ENCODE measurements at places on chromosomes 2 and 18. TPM values are rescaled to one million over a fixed set of nuclear protein-coding genes. Genes with fewer than 3 reads are reported as not detected.

DNA sequence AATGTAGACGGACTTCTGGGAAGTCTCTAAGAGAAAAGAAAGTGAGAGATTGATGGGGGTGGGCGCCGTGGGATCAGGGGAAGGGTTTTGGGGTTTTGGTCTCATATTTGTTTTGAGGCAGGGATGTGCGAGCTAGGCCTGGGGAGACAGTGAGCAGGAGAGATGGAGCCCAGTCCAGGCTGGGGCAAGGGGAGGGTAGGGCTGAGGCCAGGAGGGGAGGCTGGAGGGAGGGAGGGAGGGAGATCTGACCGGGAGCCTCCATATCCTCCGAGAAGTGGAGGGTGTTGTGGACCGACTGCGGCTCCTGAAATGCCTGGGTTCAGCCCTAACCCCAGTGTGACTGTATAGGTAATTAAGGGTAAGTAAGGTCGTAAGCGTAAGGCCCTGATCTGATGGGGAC is 72.8 kb upstream of the ODC1 start:
- DNase-seq: peak; percentile 69

DNA sequence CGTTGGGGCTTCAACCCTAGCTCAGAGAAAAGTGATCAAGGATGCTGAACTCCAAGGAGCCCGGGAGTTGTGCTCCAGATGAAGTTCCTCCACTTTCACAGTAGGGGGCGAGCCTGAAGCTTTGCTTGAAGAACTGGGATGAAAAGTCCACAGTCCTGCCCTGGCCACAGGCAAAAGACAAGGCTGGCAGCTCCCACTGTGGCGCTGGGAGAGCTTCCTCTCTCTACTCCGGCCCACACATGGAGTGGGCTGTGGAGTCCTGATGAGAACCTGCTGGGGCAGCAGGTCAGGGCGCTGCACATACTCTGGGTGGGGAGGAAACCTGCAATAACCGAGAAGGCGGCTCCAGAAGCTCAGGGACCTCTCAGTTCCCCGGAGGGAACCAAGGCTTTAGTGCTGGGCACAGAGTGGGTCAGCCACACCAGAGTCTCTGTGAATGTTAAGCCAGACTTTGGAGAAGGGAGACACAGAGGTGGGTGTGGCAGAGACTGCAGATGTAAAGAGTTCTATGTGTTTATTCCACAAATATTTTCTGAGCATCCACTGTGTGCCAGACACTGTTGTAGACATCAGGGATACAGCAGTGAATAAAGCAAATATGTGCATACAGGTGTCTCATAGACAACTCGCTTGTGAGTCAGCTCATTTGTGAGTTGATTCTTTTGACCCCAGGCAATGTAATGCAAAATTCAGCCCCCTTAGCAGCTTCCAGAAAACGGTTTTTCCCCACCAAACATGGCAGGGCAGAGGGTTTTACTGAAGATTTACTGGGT is 48.0 kb upstream of the MRPL33 start:
- DNase-seq: peak; percentile 88

DNA sequence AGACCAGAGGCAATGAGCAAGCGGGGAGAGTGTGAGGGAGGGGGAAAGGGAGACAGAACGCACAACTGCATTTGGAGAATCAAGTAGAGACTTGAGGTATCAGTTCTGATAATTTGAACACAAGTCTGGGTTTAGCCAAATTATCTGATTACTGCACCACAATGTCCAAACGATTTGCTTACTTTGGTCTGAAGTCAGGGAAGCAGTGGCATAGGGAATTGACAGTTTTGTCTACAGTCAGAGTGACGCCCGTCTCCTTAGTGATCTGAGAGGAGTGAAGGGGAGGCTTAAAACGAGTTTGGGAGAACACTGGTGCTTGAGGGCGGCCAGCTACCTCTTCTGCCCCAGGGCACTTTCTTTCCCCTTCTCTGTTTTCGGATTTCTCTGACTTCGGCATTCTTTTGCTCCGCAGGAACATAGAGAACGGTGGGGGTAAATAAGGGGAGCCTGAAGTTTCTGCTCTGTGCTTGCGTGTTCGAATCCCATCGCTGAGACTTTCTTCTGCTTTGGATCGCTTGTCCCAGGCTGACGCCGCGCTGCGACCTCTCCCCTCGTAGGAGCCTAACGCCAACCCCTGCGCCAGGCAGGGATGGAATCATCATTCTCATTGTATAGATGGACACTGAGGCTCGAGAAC is 2.9 kb upstream of the DLX2 start:
- no peak for DNase-seq

GRCh38 chr2:152402780-152403759 is 68.1 kb downstream of the FMNL2 start:
- no peak for DNase-seq

- DNase-seq: no peak
Measured at GRCh38 chr2:241499146-241499965, 9.0 kb downstream of the STK25 start.

- DNase-seq: no peak
Measured at GRCh38 chr18:58438161-58438957, 190.5 kb downstream of the ALPK2 start.

GRCh38 chr2:148493822-148494563 is 150.6 kb upstream of the EPC2 start:
- no peak for DNase-seq

DNA sequence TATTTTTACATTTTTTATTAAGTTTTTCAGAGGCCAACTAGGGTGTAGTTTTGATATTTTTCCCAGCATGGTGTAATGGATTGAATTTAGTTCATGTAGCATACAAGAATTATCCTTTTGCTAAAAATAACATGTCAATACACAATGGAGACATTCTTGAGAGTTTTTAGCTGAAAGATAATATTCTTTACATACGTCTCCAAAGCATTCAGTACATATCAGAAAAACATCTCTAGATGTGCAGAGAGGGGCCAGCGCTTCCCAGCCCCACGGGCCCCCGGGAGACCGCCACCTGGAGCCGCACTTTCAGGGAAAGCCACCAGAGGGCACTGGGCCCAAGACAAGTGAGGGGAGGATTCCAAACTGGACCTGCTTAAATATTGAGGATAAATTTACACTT is 499.4 kb downstream of the GALR1 start:
- no peak for DNase-seq

UGT1A4 gene
- not detected for total RNA-seq

DNA sequence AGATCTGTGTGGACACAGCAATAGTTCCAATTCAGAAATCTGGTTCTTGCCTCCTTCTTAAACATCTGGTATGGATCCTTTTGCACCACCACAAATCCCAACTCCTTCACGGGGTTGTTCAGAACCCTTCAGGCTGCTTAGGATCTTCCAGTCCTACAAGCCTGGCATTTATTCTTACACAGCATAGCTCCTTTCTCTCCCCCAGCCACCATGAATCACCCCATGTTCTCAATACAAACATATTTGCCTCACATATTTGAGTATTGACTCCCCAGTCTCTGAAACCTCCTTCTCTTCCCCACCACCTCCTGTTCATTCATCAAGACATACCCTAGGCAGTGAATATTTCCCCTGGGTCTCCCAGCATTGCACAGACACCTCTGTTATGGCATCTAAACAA is 155.2 kb downstream of the ALK start:
- DNase-seq: no peak

DNA sequence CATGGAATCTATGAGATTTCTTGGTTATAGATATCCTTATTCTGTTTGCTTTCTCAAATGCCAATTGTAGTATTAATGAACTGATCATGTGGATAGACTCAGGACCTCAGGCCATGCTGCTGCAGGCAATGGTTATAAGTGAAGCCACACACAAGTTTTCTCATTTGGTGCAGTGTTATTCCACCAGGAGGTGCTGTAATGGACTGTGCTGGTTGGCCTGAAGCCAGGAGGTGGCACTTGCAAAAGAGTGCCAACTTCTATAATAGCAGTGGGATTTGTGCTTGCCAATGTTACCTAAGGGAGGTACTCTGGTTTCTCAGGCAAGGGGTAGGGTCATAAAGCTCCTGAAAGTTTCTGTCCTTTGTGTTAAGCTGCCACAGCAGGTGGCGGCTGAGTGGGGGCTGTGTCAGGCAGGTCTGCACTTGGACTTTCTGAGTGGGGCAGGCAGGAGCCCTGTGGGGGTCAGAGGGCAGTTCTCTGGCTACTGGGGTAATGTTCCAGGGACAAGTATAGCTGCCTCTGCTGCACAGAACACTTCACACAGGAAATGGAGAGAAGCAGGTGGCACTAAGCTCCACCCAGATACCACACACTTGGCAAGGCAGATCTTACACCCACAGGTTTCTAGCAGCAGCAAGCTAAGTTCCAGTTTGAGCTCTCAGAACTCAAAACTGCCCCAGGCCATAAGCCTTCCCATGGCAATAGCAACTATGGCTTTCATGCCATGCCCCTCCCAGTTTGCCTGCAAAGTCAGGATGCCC is 352.6 kb upstream of the CWC22 start:
- no peak for DNase-seq

- no peak for DNase-seq
Measured at GRCh38 chr2:169704160-169704708, 10.0 kb downstream of the PHOSPHO2 start.

DNA sequence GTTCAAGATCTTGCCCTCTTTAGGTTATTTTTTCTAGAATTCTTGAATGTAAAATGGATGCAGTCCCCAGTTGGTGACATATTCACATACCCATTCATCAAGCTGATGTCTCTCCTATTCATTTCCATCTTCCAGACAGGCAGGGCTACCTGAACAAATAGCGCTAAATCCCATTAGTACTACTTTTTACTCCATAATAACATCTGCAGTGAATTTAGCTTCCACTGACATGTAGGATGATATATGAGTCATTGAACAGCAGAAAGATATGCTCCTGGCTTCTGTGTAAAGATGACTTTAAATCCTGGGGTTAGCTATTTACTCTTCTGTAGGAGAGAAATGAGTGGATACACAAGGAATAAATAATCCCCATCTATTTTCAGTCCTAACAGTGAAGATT is 194.7 kb downstream of the RND3 start:
- no peak for DNase-seq

- DNase-seq: no peak
Measured at GRCh38 chr2:109230941-109231420, 102.0 kb downstream of the SH3RF3 start.

- no peak for DNase-seq
Measured at GRCh38 chr2:68388358-68388757, 23.3 kb downstream of the PLEK start.

DNA sequence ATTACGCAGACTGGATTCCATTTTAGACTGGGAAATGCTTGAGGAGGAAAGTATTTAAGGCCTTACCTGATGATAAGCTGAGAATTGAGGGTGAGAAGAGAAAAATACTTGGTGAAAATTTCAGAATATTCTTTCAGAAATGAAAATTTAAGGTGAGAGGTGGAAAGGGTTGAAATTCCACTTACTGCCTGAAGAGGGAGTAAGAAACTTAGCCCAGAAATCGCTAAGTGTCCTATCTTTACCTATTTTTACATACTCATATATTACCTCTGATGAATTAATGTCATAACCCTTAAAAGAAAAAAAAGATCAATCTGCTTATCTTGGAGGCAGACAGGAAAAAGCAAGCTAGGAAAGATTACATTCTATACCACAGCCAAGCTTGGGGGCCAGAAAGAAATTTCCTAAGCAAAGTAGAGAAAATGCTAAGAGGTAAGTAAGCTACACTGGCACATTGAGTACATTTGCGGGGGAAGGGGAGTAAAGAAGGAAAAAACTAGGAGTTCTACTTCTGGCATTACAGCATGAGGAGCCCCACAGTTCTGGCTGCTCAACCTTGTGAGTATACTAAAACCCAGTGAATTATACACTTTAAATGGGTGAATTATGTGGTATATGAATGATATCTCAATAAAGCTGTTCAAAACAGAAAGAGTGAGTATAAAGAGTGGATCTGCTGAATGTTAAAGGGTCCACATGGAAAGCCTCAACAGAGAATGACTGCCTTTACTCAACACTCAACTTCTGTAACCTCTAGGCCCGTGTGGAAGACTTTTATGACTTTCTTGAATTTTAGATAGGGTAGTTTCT is 33.8 kb downstream of the SMC6 start:
- DNase-seq: no peak

MREG gene
- 5.7 TPM for total RNA-seq

DNA sequence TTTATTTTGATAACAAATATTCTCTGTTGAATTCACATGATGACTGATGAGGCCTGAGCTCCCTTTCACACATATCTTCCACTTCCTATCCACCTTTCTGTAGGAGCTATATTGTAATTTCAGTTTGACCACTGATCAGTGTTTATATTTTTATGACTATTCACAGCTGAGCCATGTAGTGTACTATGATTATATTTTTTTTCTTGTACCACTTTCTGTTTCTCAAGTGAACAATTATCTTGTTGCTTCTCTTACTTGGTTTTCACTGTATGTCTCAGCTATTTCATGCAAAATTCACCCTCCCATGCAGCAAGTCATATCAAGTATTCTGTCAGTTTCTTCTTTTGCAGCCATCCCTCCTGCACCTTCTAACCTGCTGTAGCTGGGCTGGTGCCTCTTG is 78.4 kb downstream of the TMEM247 start:
- DNase-seq: no peak

DNA sequence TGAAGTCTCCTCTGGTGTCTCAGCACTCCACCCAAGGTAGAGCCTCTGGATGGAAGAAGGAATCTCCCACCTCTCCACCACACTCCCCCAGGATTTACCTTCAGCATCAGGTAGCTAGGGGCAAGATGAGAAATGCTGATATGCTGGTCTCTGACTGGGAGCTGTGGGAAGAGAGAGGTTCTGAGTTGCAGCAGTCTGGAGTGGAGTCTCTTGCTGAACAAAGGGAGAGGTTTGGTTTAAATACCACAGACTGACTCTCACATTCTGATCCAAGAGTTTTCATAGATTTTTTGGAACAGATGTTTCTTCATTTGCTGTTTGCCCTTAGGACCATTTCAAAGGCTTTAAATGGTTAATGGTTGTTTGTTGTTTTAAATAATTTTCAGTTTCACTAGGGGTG is 1.1 kb upstream of the CFLAR start:
- DNase-seq: peak; percentile 2

FMNL2 gene
- 57.6 TPM for total RNA-seq

GRCh38 chr2:128791985-128792320 is 473.3 kb upstream of the HS6ST1 start:
- DNase-seq: no peak

ARHGEF4 gene
- 9.4 TPM for total RNA-seq

- no peak for DNase-seq
Measured at GRCh38 chr2:225431105-225431863, 31.8 kb downstream of the NYAP2 start.

CRYGD gene
- total RNA-seq: not detected

DNA sequence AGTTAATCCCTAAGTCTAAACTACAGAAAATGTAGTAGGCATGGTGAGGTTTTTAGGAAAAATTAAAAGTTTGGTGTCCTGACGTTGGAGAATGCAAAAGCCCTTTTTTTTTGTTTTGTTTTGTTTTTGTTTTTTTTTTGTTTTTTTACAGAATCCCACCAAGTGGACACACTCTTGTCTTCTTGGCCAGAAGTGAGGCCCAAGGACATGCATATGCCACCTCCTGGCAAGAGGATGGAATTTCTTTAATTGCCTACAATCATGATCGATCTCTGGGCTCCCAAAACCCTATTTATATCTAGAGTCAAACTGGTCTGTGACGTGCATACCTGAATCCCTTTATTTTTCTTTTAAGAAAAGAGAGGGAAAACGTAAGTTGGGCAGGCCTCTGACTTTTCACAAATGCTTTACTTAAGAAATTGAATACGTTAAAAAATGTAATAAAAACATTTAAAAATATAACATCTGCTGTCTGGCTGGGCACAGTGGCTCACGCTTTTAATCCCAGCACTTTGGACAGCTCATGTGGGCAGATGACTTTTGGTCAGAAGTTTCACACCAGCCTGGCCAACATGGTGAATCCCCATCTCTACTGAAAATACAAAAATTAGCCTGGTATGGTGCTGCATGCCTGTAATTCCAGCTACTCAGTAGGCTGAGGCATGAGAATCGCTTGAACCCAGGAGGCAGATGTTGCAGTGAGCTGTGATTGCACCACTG is 502.7 kb downstream of the CBLN2 start:
- no peak for DNase-seq

GRCh38 chr18:41009926-41010325 is 945.1 kb upstream of the PIK3C3 start:
- DNase-seq: no peak

All from mesenteric fat pad (tissue), 1 donor.